Stimulated activated CD4-positive, alpha-beta T cell treated with anti-CD3 and anti-CD28 coated beads, Interleukin-1b, Interleukin-23, amount 100 ng/mL, for 1 hour (primary cell): ENCODE measurements at places on chromosomes 7 and 10.

GRCh38 chr10:82245157-82245556 is 370.2 kb downstream of the NRG3 start:
- DNase-seq = no peak

DNA sequence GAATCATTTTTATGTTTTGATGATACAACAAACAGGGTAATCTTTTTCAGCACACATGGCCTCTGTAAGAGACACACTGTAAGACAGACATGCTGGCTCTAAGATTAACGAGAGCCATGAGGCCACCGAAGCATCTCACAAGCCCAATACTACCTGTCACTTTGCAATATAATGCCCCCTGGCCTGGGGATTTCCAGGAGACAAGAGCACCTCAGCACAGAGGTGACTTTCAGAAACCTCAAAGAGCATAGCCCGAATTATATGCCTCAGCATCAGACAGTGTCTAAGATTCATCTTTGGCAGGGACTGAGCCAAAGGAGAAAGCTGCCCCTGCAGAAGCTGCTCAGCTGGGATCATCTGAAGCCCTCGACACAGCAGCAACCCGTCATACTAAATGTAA is 44.2 kb upstream of the TMEM213 start:
- no peak for DNase-seq

GRCh38 chr10:86290933-86291615 is 75.5 kb downstream of the GRID1 start:
- DNase-seq = no peak

DNA sequence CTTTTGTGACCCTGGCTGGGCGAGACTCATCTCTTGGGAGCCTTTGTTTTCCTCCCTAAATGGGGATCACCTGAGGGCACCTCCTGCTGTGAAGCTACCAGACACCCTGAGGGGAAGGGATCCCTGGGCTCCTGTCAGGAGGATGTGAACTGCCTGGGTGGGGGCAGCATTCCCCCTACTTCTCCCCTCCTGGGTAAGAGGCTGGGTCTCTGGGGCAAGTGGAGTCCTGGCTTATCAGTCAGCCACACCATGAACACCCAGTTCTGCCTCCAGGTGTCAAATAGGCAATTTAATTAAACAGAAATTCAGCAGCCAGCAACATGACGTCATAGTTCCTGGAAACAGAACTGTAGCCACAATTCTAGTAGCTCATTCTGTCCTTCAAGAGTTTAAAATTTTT is 97.7 kb upstream of the RET start:
- DNase-seq = no peak

DNA sequence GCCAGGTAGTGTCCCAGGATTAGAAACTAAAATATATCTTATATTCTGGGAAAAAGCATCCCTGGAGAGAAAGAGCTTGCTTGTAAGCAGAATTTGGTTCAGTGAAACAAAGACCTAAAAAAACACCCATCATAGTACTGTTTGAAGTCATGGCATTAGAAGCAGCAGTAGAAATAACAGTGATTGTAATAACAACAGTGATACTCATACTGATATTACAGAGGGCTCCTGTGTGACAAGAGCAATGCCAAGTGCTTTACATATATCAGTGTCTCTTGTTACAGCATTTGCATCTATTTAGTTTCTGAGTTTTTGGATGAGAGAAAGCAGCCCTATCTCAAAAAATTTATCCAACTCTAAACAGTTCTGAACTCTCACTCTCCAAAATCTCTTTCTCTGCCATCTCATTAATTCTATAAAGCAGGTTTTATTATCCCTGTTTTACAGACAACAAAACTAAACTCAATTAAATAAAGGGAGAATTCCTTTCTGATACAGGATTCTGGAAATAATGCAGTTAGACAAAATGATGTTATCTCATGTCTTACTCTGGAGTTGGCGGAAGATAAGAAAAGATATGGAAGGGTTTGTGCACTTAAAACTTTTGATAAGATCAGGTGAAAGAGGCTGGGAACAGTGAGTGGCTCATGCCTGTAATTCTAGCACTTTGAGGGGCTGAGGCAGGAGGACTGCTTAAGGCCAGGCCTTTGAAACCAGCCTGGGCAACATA is 146.5 kb upstream of the AOAH start:
- no peak for DNase-seq

- DNase-seq = no peak
Measured at GRCh38 chr7:39144420-39144819, 166.7 kb downstream of the POU6F2 start.

GRCh38 chr7:124276005-124276622 is 243.2 kb upstream of the TMEM229A start:
- no peak for DNase-seq

DNA sequence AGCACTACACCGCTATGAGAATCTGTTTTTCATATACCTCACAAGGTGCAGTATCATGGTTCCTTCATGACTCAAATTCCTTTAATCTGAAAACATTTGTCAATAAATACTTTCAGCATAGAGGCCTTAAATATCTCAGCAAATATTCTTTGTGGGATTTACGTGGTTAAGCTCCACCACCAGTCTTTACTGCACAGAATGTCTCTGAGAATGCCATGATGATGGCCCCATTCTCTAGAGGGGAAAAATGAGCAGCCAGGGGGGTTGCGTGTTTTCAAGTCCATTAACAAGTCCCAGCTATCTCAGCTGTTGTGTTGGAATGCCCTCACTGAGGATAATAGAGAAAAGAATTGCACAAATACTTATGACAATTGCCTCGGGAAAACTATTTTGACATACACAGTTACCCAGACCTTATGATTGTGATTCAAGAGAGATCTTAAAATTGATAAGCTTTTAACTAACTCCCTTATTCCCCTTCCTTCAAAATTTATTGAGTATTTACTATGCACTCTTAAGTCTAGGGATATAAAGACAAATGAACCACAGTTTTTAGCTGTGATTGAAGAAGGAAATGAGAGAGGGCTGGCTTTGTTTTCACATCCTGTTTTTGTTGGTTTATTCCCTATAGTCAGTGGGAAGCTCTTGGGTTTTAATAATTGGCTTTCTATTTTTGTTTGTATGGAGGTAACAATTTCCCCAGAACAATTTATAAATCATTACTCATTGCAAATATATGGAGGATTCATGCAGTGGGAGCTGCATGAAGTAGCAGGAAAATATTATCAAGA is 176.5 kb upstream of the VWC2 start:
- no peak for DNase-seq

- no peak for DNase-seq
Measured at GRCh38 chr10:84213076-84213475, 12.3 kb downstream of the LRIT2 start.

- DNase-seq = no peak
Measured at GRCh38 chr10:47297866-47298540, 2.0 kb upstream of the GDF10 start.
